Kidney epithelial cell (primary cell): ENCODE measurements at places on chromosomes 3 and 15.

- DNase-seq = no peak
Observed at GRCh38 chr15:80639168-80639555, 55.9 kb upstream of the ABHD17C start.

DNA sequence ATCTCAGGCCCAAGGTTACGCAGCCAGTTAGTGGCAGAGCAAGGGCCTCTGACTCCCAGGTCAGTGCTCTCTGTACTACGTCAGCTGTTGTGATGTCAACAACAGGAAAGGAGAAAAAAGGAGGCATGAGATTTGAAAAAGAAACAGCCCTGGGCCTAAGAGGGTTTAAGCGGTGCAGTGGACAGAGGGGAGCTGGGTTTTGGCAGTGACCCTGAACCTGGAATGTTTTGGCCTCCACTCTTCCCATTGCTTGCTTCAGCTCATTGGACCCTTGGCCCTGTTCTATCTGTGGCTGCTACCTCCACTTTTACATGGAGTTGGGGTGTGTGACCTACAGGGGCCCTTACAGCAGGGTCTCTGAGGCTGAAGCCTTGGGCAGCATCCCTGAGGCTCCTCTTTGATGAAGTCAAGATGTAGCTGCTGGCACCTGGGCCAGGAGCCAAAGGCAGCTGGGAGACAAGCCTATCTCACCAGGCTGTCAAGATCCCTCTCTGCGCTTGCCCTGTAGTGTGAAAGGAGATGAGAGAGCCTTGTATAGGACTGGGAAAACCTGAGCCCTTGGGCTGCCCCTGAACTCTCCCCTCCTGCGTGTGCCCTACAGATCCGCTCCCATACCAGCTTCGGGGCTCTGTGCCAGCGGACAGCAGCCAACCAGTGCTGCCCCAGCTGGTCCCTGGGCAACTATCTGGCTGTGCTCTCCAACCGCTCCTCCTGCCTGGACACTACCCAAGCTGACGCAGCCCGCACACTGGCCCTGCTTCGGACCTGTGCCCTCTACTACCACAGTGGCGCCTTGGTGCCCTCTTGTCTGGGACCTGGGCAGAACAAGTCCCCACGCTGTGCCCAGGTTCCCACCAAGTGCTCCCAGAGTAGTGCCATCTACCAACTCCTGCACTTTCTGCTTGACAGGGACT is 8.7 kb downstream of the DISP2 start:
- DNase-seq = no peak

DNA sequence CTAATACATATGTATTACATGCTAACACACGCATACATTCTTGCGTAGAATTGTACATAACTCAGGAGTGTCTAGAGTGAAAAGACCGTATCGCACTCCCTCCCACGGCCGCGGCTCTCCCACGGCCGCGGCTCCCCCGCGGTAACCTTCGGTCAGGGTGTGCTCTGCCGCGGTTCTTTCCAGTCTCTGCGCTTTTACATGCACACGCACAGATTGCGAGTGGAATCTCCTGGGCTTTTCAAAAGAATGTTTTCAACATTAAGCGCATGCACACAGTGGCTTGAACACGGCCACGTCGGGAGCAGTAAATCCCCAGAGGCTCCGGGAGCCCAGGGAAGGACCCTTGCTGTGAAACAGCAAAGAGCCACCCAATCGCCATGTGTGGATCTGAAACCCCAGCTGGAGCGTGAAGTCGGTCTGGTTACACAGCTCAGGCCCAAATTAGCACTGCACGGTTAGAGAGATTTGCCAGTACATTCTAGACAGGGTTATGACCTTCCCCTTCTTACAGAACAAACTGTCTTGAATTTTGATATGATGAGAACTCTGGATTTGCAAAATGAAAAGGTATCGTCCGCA is 805 bp upstream of the RGMA start:
- DNase-seq = no peak

DNA sequence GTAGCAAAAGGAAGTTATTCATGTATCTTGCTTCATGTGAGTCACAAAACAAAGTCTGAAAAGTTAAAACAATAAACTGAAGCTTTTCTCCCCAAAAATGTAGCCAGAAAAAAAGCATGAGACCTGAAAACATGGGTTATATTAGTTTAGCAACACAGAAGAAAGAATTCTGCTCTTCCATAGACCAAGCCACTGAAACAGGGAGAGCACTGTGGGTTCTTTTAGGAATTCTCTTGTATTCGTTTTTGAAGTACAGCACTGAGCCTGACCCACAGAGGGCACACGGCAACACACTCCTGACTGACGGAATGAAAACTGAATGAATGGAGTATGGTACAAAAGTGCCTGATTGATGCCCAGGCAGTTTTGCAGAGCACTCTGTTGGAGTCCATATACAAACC is 66.6 kb downstream of the TM4SF4 start:
- DNase-seq = no peak

GRCh38 chr15:59260090-59260489 is 53.4 kb downstream of the LDHAL6B start:
- no peak for DNase-seq
